ENCODE measurements at places on chromosomes 6 and 20. TPM values are rescaled to one million over a fixed set of nuclear protein-coding genes. Genes with fewer than 3 reads are reported as not detected.

Gene BHLHE23
- total RNA-seq: 2.6 TPM

Gene SNAP91
- total RNA-seq: 0.72 TPM

Gene ACTL10
- not detected for total RNA-seq

Gene TDRD6
- total RNA-seq: 6.7 TPM

Gene TREML1
- 5.1 TPM for total RNA-seq

Gene TMEM170B
- 11.6 TPM for total RNA-seq

Gene CST1
- total RNA-seq: not detected

Gene ULBP3
- total RNA-seq: not detected

Gene FOXC1
- 6.0 TPM for total RNA-seq

Gene LCA5
- total RNA-seq: 21.2 TPM

Gene TTPAL
- 8.4 TPM for total RNA-seq

Gene PDE7B
- 22.9 TPM for total RNA-seq

Gene RIMS4
- total RNA-seq: 2.9 TPM

Gene SLC52A3
- 1.7 TPM for total RNA-seq

Gene TRIM10
- 4.3 TPM for total RNA-seq

Gene GHRH
- total RNA-seq: not detected

Gene ADTRP
- total RNA-seq: 2.2 TPM

Gene EPHA7
- total RNA-seq: 6.7 TPM

Gene PTCHD4
- 3.4 TPM for total RNA-seq

Gene EFCAB8
- 0.96 TPM for total RNA-seq

Gene SAMD3
- total RNA-seq: 9.1 TPM

Gene SAPCD1
- total RNA-seq: not detected

Gene UQCC2
- total RNA-seq: 8.2 TPM

Gene ZNF165
- 0.96 TPM for total RNA-seq

Gene DLK2
- 4.8 TPM for total RNA-seq

Gene SYCP2L
- total RNA-seq: 4.1 TPM

Gene NMBR
- 0.48 TPM for total RNA-seq

Gene TRERF1
- 4.8 TPM for total RNA-seq

Gene SRF
- total RNA-seq: 34.2 TPM

Gene REM1
- not detected for total RNA-seq

Gene NPBWR2
- total RNA-seq: 3.9 TPM

Gene MUC22
- 6.5 TPM for total RNA-seq

Gene BTN1A1
- 0.72 TPM for total RNA-seq

Gene SLC22A7
- not detected for total RNA-seq

Gene DZANK1
- 1.7 TPM for total RNA-seq

Gene HLA-DQA1
- not detected for total RNA-seq

Gene RPRD1B
- total RNA-seq: 96.8 TPM

Gene HAO1
- total RNA-seq: not detected

Gene MAP7
- total RNA-seq: 2.6 TPM

Gene KCNS1
- total RNA-seq: 2.4 TPM

Gene LPIN3
- 6.3 TPM for total RNA-seq

Gene TRIM31
- total RNA-seq: 1.7 TPM

Gene NEU1
- total RNA-seq: 47.9 TPM

Gene OR2H2
- total RNA-seq: 0.48 TPM

Gene FHL5
- total RNA-seq: 18.1 TPM

Gene RAB44
- not detected for total RNA-seq

Gene ELOVL4
- total RNA-seq: 6.7 TPM
